ENCODE measurements at places on chromosomes 6 and 20.

DNA sequence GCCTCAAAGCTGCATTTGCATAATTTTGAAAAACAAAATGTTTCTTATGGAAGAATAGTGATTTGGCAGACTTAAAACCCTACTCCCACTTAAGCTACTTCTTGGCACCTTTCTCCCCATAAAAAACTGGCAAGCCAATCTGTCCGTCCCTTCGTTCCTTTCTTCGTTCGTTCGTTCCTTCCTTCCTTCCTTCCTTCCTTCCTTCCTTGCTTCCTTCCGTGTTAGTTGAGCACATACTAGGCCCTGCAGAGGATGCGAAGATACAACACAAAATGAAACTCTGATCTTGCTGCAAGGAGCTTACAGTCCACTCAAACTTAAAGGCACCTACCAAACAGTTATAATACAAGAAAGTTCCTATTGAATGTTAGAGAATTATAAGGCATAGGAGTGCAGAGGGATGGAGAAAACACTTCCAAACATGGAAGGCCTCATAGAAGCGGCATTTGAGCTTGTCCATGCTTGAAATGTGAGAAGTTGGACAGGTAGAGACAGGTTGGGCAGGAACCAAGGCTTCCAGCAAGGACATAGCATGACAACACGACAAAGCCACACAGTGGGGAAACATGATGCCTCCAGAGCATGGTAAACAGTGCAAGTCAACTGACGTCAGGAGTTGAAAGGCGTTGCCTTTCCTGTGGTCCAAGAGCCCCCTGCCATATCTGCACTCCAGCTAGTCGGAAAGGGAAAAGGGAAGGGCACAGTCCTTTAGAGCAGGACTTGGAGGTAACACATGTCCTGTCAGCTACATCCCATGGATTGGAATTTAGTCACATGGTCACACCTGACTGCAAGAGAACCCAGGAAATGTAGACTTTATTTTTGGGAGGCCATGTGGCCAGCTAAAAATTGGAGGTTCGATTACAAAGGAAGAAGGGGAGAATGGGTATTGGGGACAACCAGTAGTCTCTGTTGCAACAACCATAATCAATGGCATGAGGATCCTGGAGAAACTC, 7.0 kb downstream of the PNPLA1 start:
- DNase-seq, result no peak

DNA sequence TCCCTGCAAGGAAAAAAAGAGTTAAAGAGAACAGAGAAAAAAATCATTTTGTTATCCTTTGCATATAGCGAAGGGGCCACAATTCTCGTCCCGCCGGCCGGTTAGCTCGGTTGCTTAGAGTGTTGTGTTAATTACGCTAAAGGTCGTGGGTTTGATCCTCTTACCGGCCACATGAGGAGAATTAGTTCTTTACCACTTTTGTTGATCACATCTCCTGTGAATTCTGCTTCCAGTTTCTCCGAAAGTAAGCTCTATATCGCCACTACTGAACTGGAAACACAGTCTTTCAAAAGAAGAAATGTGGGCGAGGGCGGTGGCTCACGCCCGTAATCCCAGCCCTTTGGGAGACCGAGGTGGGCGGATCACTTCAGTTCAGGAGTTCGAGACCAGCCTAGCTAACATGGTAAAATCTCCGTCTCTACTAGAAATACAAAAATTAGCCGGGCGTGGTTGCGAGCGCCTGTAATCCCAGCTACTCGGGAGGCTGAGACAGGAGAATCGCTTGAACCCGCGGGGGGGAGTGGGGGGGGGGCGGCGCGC, 13.4 kb downstream of the PRSS16 start:
- no peak for DNase-seq

DNA sequence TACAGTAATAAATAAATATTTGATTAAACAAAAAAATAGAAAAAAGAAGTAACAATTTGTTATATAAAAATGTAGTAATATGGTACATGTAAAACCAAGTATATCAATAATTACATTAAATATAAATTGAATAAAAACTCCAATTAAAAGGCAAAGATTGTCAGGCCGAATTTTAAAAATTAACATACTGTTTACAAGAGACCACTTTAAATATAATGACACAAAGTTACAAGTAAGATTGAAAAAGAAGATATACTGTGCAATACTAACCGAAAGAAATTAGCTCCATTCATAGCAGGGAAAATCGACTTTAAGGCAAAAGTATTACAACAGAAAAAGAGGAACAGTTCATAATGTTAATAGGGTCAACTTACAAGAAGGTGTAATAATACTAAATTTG, 571.5 kb upstream of the ARID1B start:
- DNase-seq, result no peak

GRCh38 chr6:88856566-88856965, 106.9 kb downstream of the RNGTT start:
- no peak for DNase-seq

DNA sequence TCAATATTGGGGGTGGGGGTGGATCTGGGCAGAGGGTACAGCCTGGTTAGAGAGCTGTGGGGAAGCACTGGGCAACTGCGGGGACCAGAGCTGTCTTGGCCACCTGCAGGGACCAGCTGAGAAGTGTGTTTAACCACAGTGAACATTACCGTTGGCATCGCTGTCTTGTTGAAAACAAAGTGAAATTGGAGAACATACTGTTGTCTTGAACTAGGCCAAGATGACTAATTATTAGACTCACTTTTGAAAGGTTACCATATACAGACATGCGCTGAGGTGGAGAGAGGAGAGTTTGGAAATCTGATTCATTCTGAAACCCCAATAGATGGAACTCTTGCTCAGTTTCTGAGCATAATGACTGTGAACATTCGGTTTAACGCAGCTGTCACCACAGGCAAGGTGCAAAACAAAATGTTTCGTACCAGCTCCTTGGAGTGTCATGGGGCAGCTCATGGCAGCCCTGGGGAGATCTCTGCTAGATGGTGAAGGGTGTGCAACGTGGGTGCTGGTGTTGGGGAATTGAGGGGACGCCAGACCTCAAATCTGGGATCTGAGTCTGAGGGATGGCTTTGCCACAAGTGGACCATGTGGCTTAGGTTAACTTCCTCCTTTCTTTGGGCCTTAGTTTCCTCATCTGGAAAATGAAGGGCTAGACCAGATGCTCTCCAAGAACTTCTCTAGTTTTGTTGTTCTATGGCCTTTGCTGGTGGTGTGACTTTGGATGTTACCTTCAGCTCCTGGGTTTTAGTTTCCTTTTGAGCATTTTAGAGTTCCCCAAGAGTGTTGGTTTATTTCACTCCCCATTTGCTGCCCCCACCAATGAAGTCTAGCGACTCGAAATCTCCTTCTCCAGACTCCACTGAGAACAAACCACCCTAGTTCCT, 24.6 kb upstream of the GTSF1L start:
- DNase-seq, result no peak

GRCh38 chr6:42984924-42985475, 630 bp downstream of the PPP2R5D start:
- DNase-seq, result no peak

- DNase-seq, result no peak
Measured at GRCh38 chr20:45959956-45960630, 11.9 kb downstream of the ZNF335 start.

GRCh38 chr6:85418059-85418458, 31.8 kb upstream of the NT5E start:
- DNase-seq, result no peak

- DNase-seq, result no peak
Measured at GRCh38 chr6:16354692-16355091, 116.3 kb downstream of the GMPR start.

DNA sequence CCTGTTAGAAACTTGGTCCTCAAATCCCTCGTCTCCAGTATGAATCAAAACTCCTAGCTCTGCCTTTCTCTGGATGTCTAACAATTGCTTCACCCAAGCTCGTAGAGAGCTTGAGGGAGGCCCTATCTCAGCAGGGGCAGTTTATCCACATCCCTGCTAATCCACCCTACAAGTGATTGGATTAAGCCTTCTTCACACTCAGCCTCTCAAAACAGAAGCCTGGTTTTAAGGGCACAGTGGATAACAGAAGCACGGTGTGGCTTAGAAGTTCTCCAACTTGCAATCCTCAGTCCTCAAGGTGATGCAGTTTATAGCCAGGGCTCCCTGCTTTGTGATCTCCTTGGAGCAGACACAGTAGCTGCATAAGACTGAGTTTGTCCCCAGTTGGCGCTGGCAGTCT, 383.9 kb downstream of the KIF16B start:
- DNase-seq, result no peak

DNA sequence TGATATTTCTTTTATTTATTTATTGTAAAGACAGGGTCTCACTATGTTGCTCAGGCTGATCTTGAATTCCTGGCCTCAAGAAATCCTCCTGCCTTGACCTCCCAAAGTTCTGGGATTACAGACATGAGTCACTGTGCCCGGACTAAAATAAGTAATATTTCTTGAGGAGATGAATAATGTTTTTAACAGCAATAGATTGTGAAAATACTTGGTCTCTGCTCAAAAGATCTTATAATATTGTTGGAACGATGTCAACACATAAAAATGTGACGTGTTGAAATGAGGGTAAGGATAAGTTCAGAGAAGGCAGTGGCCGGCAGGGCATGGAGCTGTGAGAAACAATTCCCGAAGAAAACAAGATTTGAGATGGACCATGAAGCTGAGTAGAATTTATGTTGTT, 178.7 kb downstream of the GJA1 start:
- no peak for DNase-seq

DNA sequence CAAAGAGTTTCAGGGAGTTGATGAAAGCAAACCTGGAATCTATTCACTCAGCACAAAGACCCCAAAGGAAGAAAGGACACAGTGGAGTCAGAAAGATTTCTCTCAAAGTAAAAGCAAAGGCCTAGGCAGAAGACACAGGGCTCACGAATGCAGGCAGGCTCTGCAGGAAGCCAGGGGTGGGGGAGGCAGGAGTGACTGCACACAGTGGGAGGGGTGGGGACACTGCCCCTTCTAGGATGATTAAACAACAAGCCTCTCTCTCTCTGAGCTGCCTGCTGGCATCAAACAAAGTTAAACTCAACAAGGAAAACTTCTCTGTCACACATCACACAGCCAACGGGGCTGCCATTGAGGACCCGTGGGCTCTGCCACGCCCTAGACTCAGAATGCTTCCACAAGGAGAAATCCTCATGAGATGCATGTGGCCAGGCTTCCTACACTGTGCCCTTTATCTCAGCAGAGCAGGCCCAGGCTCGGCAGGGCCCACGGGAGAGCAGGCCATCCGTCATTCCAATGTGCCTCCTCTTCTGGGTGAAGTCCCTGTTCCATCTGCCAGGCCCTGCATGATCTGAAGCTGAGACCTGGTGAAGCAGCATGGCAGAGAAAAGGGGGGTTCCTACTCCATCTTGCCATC, 70.1 kb downstream of the RAMACL start:
- DNase-seq, result no peak

DNA sequence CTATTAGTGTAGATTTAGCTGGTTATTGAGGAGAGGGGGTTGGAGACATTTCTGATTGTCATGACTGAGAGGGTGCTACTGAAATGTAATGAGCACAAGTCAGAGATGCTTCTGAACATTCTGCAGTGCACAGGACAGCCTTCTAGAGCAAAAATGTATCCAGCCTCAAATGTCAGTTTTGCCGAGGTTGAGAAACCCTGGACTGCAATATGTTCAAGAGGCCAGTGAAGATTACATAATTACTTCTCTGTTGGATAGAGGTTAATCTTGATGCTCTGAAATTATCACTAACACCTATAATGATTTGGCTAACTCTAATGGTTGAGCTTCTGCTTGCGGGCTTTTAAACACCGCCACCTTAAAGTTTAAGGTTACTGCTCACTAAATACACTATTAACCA, 3.4 kb upstream of the DUSP22 start:
- no peak for DNase-seq

GRCh38 chr6:116393430-116393829, 22.7 kb downstream of the DSE start:
- no peak for DNase-seq

DNA sequence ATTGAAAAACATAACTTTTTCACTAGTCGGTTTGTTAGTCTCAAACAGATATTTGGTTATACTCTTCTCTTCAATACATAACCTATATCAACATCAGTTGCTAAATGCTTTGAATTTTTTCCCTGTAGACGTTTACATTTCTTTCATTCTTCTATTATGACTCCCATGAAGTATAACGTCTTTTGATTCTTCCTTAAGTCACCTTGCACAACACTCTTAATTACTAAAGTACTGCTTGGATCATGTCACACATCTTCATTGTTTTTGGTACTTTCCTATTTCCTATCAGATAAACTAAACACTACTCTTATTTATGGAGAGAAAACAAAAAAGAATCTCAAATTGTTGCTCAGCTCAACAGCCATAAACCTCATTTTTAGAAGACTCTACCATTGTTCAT, 23.0 kb upstream of the BMP5 start:
- DNase-seq, result no peak

DNA sequence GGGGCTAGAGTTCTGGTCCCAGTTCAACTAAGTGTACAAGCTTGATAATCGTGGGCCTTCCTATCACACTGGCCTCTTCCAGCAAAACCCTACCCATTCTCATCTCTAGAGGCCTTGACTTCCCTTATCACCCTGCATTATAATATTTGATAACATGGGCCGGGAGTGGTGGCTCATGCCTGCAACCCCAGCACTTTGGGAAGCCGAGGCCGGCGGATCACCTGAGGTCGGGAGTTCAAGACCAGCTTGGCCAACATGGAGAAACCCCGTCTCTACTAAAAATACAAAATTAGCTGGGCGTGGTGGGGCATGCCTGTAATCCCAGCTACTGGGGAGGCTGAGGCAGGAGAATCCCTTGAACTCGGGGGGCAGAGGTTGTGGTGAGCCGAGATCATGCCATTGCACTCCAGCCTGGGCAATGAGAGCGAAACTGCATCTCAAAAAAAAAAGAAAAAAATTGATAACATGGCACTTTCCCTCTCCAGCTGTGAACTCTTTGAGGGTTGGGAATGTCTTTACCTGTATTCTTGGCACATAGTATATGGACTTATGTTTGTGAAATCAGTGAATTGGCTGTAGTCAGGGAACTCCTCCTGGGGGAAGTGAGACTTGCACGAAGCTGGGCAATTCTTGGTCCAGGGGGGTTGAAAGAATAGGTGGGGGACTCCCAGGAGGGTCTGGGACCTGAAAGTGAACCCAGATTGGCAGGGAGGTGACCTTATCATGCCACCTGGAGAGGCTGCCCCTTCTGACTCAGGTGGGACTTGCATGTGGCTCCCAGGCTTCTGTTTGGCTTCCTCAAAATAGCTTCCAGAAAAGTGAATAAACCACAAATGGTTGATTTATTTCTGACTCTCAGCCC, 915 bp upstream of the C6orf47 start:
- no peak for DNase-seq

GRCh38 chr20:10430000-10430466, 4.0 kb downstream of the MKKS start:
- no peak for DNase-seq

- no peak for DNase-seq
Measured at GRCh38 chr6:86016567-86016966, 373.9 kb upstream of the SYNCRIP start.

DNA sequence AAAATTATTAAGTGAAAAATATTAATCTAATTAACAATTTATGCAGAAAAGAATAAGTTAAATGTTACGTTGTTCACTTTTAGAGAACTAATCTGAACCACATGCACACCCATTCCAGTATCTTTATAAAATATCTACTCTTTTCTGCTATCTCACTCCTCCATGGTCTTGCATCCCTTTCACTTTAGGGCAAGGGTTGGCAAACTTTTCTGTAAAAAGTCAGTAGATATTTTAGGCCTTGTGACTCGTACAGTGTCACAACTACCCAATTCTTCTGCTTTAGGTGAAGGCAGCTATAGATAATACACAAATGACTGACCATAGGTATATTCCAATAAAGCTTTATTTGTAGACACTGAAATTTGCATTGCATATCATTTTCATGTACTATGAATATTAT, 39.7 kb upstream of the SUPT3H start:
- no peak for DNase-seq

GRCh38 chr20:33445881-33446625, 2.5 kb upstream of the SNTA1 start:
- no peak for DNase-seq
